ENCODE measurements at places on chromosomes 16 and 17. TPM values are rescaled to one million over a fixed set of nuclear protein-coding genes. Genes with fewer than 3 reads are reported as not detected.

The RTN4RL1 gene
- total RNA-seq = 9.3 TPM

The SYNGR3 gene
- 9.5 TPM for total RNA-seq

The CTRB1 gene
- not detected for total RNA-seq

The KRT25 gene
- total RNA-seq = not detected

The TTYH2 gene
- total RNA-seq = 2.1 TPM

The C17orf100 gene
- total RNA-seq = 2.9 TPM

Data from A549 treated with Mapracorat at 1 μM for 4 hours (cell line).